ENCODE measurements at places on chromosomes 7 and 10.

DNA sequence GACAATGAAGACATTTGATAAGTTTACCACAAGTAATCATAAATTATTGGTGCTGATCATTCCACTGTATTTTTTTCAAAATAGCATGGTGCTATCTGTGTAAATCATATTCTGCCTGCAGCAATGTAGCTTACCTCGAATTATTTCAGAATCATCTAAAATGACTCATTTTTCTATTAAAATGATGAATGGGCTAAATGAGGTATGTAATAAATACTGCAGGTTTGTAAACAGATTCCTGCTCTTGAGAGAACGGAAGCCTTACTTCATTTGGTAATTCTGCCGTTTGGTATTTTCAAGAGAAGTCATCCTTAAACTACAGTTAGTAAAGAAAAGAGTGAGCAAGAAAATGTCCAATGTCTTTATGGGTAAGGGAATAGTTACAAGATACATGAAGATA lies 115.9 kb downstream of the CHCHD3 start:
- no peak overlapping the region for H3K27ac ChIP-seq
- H3K36me3 ChIP-seq = peaks cover 2% of the 10 kb centered on the region
- no peaks in the 10 kb centered on the region for H3K27me3 ChIP-seq
- no peak for DNase-seq
- H3K4me3 ChIP-seq = no peak overlapping the region

DNA sequence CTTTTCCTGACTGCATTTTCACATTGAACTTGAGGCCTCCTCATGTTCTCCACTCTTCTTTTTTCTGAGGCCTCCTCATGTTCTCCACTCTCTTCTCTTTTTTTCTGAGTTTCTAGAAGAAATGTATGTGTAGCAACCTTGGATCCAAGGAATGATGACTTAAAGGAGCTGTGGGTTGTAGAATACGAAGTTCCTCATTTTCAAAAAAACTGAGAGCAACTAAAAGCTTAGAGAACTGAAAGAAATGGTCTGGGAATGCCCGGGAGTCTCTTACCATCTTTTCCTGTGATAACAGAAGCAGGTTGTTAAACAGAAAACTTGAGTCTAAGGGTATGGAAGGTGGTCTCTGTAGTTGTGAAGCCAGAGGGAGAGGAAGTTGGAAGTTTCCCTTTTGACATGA lies 32.8 kb downstream of the MRPS33 start:
- H3K4me1 ChIP-seq = no peaks in the 10 kb centered on the region
- H3K4me3 ChIP-seq = no peak overlapping the region
- no peak for DNase-seq
- no peaks in the 10 kb centered on the region for H3K36me3 ChIP-seq
- H3K27me3 ChIP-seq = peaks cover 13% of the 10 kb centered on the region

DNA sequence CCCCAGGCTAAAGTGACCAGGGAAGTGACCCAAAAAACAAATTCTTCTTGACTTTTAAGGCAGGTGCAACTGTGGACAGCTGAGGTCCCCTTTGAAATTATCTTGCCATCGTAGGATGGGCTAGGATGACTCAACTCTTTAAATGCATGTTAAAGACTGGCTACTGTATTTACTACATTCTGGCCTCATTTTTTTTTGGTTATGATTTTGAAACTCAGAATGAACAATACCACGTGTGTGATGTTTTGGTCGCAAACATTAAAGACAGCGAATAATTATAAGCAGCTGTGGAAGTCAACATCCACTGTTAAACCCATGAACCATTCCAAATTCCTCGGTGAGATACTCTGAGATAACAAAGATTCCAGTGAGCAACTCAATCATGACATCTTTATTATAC lies 1.2 kb upstream of the SLC13A4 start:
- H3K27me3 ChIP-seq = peaks cover 6% of the 10 kb centered on the region
- no peaks in the 10 kb centered on the region for H3K4me1 ChIP-seq
- no peak for DNase-seq
- no peak overlapping the region for H3K4me3 ChIP-seq

DNA sequence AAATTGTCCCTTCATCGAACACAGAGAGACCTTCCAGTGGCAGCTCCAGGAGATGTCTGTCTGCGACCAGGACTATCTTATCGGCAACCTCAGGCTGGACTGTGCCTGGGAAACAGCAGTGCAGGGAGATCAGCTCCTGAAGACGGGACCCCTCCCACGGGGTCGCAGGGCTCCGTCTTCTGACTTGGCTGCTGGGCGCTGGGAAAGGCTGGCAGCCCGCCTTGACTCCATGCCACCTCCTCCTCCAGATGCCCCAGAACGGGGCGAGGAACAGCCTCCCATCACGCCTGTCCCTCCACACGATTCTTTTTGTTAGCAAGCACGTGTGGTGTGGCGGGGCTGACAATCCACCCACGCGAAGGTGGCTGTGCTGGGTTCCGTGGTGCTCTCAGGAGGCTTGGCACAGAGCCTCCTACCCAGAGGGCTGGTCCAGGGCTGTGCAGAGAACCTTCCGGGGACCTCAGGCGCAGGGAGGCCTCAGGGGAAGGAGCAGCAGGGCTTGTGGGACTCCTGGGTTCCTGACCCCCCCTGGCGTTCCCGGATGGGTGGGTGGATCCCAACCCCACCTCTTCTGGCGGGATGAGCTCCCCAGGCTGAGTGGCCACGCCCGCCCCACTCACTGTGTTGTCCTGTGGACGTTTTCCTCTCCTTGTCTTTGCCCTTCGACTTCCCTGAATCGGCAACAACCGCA lies 47.6 kb upstream of the NKX6-2 start:
- H3K4me1 ChIP-seq = no peaks in the 10 kb centered on the region
- H3K4me3 ChIP-seq = no peak overlapping the region
- DNase-seq = no peak
- H3K36me3 ChIP-seq = no peaks in the 10 kb centered on the region

GRCh38 chr10:80131499-80131901 lies 1.0 kb upstream of the PLAC9 start:
- no peaks in the 10 kb centered on the region for H3K36me3 ChIP-seq
- no peak overlapping the region for H3K4me3 ChIP-seq
- peaks cover 27% of the 10 kb centered on the region for H3K27me3 ChIP-seq
- no peak overlapping the region for H3K27ac ChIP-seq
- H3K4me1 ChIP-seq = peaks cover 3% of the 10 kb centered on the region
- DNase-seq = no peak

DNA sequence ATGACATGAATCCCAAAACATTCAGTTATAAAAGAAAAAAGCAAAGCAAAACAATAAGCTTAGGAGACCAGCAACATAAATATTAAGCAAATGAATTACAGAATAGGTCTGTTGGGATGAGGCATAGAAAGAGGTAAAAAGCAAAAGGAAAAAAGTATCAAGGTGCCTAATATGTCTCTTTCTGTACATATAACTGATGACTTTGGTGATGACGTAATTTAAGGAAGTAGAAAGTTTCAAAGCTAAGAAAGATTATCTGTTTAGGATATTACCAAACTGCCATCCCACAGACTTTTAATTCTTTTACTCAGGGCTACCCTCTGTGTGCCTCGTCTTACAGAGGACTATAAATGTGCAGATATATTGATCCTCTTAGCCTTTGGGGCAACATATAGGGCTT lies 1066.5 kb downstream of the SORCS3 start:
- no peaks in the 10 kb centered on the region for H3K36me3 ChIP-seq
- no peaks in the 10 kb centered on the region for H3K4me1 ChIP-seq
- H3K27ac ChIP-seq = no peak overlapping the region
- no peaks in the 10 kb centered on the region for H3K27me3 ChIP-seq
- DNase-seq = no peak

- no peaks in the 10 kb centered on the region for H3K36me3 ChIP-seq
- no peaks in the 10 kb centered on the region for H3K4me1 ChIP-seq
- no peak overlapping the region for H3K4me3 ChIP-seq
- DNase-seq = no peak
- no peak overlapping the region for H3K27ac ChIP-seq
Measured at GRCh38 chr10:72818076-72818475, 75.5 kb upstream of the OIT3 start.

GRCh38 chr10:86899670-86900276 lies 57.6 kb downstream of the MMRN2 start:
- no peak overlapping the region for H3K4me3 ChIP-seq
- H3K27ac ChIP-seq = no peak overlapping the region
- H3K27me3 ChIP-seq = no peaks in the 10 kb centered on the region
- H3K4me1 ChIP-seq = no peaks in the 10 kb centered on the region
- DNase-seq = peak; percentile 57
